ENCODE measurements at places on chromosomes 16 and 17.

DNA sequence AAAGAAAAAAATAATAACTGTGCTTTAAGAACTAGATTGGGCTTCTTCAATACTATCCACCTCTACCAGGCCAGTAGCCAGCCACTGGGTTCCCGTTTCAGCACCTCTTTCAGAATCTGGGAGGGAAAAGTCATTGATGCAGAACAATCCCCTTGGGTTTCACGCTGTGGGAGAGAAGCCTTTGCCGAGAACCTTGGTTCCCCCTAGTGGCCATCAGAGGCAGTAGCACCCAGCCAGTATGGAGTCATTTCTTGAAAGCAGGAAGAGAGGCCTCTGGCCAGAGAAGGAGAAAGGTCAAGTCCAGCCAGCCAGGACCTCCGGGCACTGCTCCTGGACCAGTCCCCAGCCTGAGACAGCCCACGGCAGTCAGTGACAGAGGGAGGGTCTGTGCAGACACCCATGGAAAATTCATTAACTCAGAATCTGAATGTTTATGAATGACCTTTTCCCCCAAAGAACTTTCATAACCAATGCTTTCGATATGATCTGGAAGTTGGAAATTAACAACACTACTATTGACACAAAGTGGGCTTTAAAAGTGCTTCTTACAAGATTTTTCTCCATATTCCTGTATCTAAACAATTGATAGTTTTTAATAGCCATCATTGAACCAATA is 51.2 kb upstream of the CDH5 start:
- DNase-seq, result peak; percentile 60

- DNase-seq, result no peak
Observed at GRCh38 chr16:46762583-46762982, 14.4 kb upstream of the MYLK3 start.

- DNase-seq, result no peak
Observed at GRCh38 chr16:46620266-46621005, 743 bp downstream of the SHCBP1 start.

DNA sequence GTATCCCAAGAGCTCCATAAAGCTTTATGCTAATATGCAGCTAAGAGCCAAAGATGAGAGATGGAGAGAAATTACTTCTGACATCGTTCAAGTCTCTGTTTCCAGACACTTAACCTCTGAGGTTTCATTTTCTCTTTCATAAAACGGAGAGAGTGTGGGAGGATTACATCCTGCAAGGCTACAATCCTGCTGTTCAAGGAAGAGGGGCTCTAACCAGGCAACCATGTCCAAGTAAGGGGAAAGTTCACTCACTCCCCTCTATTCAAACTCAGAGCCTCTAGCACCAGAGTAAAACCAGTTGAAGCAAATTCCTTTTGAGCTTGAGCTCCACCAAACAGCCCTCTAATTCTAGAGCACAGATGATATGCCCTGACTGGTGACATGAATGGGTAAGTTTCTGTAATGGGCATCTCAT is 397.4 kb downstream of the NPIPA8 start:
- no peak for DNase-seq

DNA sequence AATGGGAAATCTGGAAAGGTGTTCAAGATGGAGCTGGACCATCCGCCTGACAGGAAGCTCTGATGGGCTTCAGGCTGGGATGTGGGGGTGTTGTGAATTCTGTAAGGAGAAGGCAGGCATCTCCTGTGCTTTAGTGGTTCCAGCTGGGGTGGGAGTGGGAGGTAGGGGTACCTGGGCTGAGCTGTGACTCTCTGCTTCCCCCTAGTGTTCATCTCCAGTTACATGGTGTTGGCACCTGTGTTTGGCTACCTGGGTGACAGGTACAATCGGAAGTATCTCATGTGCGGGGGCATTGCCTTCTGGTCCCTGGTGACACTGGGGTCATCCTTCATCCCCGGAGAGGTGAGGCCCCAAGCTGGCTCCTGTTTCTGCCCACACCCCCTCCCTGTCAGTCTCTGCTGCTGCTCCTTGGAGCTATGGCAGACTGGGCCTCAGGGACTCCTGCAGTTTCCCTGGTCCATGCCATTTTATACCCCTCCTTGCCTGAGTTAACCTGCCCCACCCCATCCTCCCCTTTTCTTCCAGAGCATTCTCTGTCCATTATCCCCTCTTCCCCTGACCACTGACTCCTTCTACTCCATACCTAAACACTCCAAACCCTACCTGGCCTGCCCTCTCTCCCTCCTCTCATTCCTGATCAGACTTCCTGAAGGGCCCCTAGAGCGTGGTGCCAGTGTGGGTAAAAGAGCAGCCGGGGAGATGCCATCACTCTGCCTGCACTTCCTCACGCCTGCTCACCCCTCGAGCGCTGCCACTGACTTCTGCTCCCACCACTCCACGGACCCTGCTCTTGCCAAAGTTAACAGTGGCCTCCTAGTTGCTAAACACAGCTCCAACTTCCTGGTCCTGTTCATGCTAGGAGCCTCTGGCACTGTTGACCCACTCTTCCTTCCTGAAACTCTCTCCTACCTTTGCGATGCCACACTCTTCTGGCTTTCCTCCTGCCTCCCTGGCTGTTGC is 3.4 kb downstream of the SPNS1 start:
- DNase-seq, result peak; percentile 19

GRCh38 chr17:32746280-32746679 is 130.6 kb downstream of the MYO1D start:
- no peak for DNase-seq

- no peak for DNase-seq
Observed at GRCh38 chr17:15123593-15124263, 141.4 kb downstream of the PMP22 start.

DNA sequence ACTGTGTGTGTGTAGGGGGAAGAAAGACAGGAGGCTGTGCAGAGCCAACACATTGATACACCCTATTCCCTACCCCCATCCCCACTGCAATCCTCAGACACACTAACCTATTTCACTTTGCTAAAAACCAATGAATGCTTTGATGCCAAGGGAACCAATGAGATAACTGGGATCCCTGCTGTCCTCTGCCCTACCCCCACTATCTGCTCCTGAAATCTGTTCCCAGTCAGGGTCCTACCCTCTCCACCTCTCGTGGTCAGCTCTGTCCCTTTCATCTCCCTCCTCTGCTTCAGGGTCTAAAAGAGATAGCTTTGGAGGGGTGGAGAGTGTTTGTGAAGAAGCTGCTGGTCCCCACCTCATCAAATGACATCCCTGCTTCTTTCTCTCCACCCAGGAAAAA is 19.1 kb upstream of the SP6 start:
- no peak for DNase-seq

DNA sequence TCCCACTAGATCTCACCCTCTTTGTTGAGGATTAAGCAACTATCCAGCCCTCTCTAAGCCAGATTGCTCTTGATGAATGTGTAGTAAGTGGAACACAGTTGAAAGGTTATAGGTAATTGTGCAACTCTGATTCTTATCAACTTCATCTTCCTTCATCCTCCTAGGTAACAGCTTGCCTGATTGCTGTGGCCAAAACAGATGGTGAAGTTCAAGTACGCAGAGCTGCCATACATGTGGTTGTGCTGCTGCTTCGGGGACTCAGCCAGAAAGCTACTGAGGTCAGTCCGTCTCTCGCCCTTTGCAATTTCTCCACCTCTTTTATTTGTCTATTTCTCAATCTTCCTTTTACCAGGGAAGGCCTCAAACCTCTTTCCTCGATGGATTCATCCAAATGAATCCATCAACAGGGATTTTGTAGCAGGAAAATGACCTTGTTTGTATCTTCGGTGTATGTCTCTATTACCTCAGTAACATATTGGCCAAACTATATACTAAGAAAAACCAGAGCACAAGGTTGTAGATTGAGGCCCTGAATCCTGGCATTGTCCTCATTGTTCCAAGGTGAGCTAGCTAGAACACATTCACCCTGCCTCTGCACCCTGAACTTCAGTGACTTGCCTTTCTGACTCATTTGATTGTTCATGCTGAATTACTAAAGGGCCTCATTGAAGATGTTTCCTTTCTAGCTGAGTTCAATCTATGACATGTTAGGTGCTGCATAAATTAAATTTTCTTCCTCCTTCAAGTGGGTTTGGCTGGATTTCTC is 65.1 kb upstream of the HAS3 start:
- no peak for DNase-seq

DNA sequence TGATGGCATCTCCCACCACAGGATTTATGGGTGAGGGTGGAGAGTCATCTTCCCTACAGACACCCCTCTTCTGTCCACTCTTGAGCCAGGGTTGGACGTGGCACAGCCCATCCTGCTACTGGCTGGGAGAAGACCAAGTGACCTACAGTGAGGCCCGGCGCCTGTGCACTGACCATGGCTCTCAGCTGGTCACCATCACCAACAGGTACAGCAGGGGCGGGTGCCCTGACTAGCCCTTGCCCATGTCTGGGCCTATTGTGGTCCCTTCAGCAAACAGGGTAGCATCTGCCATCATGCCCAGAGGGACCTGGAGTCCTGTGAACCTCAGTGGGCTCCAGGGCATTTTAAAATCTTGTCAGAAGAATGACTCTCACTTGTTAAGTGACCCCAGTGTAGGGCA is 48.2 kb downstream of the MRC2 start:
- DNase-seq, result no peak

- DNase-seq, result no peak
Observed at GRCh38 chr17:54789101-54789880, 111.4 kb upstream of the TOM1L1 start.

- no peak for DNase-seq
Observed at GRCh38 chr17:27553019-27553511, 77.9 kb upstream of the LGALS9 start.

DNA sequence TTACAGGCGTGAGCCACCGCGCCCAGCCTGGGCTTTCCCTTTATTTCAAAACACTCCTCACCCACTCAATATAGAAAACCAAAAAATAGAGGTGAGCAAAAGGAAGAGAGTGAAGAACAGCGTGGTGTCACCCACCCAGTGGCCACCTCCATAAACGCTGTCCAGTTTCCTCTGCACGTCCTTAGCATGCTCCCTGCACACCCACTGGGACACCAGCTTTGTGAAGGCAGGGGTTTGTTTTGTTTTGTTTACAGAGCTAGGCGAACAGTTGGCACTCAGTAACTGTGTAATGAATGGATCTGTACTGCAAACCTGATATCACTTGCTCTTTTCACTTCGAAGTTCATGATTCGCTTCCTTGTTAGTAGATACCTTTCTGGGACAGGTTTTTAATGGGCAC is 73.0 kb downstream of the PRKCB start:
- no peak for DNase-seq

DNA sequence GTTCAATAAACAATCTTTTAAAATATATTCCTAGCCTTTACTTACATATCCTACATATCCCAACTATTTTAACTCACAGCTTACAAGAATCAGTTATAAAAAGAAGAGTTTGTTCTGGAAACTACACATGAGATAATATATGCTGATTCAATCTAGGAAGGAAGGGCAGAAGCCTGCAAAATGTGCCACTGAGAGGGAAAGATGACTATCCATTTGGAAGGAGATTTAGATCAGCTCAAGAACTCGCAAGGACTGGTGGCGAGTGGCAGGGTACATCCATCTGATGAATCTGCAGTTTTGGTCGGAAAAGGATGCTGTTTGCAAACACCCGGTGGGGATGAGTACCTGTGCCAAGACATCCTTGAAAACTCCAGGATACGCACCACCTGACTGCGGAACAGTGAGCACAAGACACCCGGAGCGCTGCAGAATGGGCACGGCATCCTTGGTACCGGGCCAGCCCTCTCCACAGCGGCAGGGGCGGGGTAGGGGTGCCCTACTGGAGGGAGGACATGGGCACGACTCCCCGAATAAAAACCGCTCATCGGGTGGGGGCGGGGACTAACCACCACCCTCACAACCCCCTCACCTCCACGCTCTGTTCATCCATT is 723 bp downstream of the TRIM37 start:
- peak; percentile 77 for DNase-seq

DNA sequence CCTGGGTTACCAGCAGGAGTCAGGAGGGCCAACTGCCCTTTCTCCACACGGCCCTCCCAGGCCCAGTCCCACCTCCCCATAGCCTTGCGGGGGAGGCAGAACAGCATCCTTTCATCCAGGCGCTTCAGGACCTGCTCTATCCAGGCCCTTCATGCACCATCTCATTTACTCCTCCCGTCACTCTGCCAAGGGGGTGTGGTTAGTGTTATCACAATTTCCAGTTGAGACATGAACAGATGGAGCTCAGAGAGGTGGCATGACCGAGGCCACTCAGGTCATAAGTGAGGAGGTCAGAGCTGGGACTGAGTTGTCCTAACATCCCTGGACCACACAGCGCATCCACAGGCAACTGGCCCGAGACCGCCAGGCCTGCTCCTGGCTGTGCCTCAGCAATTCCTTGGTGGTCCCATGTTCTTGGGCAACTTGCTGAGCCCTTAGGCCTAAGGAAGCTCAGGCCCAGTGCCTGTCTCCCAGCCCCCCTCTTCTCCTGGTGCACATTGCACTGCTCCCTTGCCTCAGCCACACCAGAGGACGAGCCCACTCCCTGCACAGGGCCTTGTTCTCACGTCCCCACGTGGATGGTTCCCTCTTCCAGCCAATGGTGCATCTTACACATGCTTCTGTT is 23.8 kb downstream of the C17orf100 start:
- DNase-seq, result no peak

- no peak for DNase-seq
Observed at GRCh38 chr16:23423496-23424049, 29.4 kb downstream of the COG7 start.

- no peak for DNase-seq
Observed at GRCh38 chr17:4040784-4041183, 76.5 kb upstream of the ATP2A3 start.

DNA sequence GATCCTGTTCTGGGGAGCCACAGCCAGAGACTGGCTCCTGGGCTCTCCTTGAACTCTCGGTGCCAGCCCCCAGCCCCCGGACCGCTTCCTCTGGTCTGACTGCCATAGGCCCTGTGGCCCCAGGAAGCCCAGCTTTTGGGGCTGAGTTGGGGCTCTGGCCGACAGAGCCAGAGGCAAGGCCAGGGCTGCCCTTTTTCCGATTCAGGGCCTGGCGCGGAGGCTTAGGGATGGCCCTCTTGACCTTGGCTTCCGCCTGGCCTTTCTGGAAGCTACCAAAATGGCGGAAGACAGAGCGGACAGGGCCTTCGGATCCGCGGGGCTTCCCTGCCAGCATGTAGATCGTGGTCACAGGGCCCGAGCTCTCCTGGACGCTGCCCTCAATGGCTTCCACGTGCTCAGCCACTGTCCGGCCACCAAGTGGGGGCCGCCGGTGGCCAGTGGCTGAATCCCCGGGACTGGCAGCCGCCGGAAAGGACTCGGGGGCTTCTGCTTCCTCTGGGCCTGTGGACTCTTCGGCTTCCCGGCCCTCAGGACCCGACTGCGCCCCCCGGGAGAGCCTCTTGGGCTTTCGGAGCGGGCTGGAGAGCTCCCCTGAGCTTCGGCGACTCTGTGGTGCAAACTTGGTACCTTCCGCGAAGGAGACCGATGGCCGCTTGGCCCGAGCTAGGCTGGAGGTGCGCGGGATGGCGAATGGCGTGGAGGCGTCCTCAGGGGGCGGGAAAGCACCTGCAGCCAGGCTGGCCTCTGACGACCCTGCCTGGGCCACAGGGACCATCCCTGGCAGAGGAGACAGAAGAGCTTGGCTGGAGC is 6.4 kb upstream of the SLC43A2 start:
- DNase-seq, result no peak
